ENCODE measurements at places on chromosomes 16 and 17.
A peak's percentile ranks its signal among the peaks of the same experiment; 100 is the strongest.

- peak; percentile 82 for DNase-seq
These were observed 1.7 kb downstream of the SPHK1 start for GRCh38 chr17:76385892-76386786.

DNA sequence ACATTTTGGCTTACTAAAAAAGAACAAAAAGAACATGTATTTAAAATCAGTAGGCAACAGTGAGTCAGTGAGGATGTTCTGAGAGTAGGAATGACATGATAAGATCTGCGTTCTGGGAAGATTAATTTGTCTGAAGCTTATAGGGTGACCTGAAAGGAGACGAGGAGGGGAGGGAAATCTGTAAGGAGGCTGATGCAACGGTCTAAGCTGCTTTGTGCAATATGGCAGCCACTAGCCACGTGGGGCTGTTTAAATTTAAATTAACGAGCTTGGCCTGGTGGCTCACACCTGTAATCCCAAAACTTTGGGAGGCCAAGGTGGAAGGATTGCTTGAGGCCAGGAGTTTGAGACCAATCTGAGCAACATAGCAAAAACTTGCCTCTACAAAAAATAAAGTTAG is 181.6 kb upstream of the CACNG3 start:
- DNase-seq = no peak

DNA sequence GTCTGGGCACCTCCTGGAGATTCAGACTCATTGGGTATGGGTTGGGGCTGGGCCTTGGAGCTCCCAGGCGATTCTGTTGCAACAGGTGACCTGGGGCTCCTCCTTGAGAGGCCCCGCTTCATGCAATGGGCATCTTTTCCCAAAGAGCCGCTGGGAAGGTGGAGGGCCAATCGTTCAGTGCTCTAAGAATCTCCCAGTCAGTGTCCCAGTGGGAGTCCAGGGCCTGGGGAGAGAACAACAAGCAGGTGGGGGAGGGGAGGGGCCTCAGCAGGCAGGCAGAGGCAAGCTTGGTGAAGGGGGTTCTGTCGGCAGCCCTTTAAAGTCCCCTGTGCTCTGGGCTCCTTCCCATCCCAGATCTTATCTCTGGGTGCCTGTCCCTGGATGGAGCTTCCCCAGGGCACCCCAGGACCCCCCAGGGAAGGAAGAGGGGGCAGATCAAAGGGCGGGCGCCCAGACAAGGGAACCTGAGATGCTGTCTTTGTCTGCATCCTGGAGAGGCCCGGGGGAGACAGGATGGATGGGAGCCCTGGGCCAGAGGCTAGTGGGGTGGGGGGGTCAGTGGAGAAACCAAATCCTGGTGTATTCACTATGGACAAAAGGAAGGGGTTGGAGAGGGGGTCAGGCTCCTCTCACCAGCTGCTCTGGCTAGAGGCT is 30.5 kb upstream of the NXPH3 start:
- no peak for DNase-seq

- no peak for DNase-seq
These were observed 447.6 kb downstream of the TOX3 start for GRCh38 chr16:52099382-52099781.

- DNase-seq = no peak
These were observed 38.3 kb upstream of the USP7 start for GRCh38 chr16:9002042-9002441.

DNA sequence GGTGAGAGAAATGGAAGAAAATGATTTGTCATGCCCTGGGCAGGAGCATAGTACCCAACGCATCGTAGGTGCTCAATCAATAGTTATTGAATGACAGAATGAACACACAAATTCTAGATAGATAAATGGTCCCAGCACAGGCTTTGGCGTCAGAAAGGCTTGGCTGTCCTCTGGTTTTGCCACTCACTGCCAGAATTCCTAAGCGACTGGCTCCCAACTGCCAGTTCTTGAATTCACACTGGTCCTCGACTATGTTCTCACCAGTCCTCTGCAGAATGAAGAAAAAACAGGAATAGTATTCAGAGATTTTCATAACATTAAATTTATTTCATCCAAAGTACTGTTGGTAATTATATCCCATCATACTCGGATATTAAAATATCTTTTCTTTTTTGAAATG is 163.1 kb upstream of the NOL11 start:
- DNase-seq = no peak

GRCh38 chr17:266219-266618 is 84.8 kb upstream of the DOC2B start:
- no peak for DNase-seq

DNA sequence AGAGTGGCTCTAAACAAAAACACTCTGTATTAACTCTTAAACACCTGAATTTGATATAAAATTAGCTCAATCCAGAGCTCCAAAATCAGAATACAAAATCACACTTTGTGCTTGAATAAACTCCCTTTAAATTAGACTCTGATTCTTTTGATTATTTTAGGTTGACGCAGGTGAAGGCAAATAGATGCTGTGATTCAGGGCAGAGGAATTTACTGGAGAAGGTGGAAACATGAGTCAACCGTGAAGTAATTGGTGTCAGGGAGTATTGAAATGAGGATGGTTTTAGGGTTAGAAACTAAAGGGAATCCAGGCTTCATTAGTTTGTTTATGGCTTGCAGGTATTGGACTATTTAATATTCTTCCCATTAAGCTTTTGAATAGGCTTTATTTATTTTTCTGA is 37.1 kb upstream of the TEKT1 start:
- peak; percentile 70 for DNase-seq

- DNase-seq = no peak
These were observed 37.9 kb downstream of the AMFR start for GRCh38 chr16:56387396-56387795.

DNA sequence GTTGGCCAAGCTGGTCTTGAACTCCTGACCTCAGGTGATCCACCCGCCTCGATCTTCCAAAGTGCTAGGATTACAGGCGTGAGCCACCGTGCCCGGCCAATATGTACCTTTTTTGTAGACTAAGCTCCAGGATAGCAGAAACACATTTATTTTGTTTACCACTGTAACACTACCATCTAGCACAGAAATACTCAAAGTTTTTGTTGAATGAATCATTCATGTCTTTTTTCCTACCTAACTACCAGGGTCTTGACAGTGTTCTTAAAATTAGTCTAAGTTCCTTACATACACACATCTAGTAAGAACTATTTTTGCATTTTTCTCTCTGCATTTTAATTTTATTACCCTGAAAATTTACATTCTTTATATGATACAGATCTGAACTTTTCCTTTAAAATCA is 44.4 kb downstream of the AKAP10 start:
- DNase-seq = peak; percentile 21

DNA sequence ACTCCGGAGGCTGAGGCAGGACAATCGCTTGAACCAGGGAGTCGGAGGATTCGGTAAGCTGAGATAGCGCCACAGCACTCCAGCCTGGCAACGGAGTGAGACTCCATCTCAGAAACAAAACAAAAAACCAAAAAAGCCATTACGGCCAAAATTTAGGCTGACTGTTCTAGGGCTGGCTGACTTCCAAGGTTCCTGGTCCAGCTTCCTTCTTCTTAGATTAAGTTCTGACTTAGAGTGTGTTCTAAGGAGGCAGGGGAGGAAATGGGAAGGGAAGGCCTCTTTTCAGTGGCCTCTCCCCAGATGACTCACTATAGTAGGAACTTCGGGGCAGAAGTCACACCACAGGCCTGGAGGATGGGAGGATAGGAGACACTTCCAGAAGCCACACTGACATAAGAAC is 27.7 kb upstream of the CLEC18B start:
- DNase-seq = peak; percentile 96

GRCh38 chr16:63461248-63461841 is 1425.1 kb upstream of the CDH8 start:
- DNase-seq = peak; percentile 27

DNA sequence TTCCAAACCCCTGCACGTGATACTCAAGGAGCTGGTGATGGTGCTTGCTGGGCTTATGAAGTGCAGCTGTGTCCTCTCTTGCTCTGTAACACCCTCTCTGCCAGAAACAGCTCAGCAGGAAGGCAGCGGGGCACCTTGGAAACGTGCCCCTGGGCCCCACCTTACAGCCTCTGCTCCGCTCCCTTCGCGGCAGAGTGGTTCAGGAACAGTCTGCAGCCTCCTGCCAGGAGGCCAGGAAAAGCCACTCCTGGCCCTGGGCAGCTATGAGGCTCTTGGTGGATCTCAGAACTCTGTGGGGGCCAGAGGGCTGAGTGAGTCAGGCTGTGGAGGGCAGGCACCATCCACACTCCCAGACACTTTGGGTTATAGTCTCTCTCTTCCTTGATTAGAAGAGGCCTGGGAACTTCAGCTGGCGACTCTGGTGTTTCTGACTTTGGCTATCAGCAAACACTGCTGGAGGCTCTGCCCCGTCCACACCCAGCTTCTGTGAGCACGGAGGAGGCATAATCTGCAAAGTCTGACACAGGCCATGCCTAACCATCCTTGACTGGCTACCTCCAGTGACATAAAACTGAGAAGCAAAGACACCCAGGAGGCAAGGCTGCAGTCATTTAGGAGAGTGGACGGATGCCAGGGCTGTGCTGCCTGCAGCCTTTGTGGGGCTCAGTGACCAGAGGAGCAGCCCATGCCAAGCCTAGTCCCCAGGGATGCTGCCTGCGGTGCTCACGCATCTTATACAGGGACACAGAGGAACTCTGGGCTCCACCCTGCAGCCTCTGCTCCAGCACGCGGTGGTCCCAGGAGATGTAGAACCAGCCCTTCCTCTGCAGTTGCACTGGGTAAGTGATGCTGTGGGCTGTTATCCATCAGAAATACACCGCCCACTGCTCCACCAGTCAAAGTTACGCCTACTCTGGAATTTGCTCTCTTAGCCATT is 65.3 kb downstream of the METRNL start:
- no peak for DNase-seq

GRCh38 chr17:6494239-6494941 is 50.1 kb downstream of the PIMREG start:
- no peak for DNase-seq

DNA sequence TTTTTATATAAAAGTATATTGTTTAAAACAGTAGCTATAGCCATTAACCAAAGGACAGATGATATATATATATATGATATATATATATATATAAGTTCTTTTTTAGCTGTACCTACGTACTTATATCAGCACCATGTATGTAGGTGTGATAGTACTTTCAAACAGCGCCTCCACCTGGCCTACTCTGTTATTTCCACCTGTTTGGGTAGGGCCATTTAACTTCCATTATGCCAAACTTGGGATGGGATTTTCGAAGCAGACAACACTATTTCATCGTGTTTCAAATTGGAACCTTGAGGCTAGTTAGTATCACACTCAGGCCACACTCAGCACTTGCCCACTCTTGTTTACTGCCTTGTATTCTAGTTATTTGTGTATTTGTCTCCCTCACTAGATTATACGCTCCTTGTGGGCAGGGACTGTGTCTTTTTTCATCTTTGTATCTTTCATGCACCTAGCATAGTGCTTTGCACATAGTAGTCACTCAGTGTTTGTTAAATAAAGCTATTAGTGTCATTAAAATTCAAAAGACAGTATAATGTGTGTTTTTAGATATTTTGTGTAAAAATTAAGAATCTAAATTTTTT is 11.8 kb upstream of the CLTC start:
- DNase-seq = no peak

- no peak for DNase-seq
These were observed 159.3 kb upstream of the COX10 start for GRCh38 chr17:13909901-13910519.

Measured in M059J (cell line).